Ammon's horn (tissue), 1 donor: ENCODE measurements at places on chromosomes 2 and 18.

- no peak for DNase-seq
Measured at GRCh38 chr2:106358081-106358480, 110.1 kb downstream of the RGPD3 start.

GRCh38 chr2:21794611-21795010, 670.8 kb downstream of the TDRD15 start:
- no peak for DNase-seq

GRCh38 chr2:205845446-205845845, 163.1 kb downstream of the NRP2 start:
- no peak for DNase-seq

- no peak for DNase-seq
Measured at GRCh38 chr2:218645126-218645525, 14.3 kb downstream of the ZNF142 start.

DNA sequence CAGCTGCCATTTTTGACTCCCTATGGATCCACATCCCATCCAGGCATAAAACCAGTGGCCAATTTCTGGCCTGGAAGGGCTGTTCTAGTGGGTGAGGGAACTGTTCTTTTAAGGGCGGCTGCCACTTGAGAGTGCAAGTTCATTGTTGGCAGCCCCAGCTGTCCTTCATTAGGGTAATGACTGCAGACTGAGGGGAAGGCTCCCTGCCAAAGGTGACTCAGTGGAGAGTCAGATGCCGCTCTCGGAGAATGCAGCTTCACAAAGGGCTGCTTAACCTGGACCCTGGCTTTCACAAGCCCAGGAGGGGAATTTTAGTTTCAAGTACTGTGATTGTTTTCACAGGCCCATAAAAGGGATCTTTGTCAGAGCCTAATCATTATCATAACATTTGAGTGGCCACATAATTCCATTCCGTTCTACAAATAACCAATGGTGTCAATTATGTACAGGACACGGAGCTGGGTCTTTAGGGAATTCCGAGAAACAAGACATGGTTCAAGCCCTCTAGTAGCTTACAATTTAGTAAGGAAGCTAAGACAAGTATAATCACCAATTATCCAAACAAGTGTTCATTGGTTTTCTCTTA, 235.7 kb downstream of the CDCA7 start:
- DNase-seq: peak; percentile 35
